ENCODE measurements at places on chromosomes 11 and 22. TPM values are rescaled to one million over a fixed set of nuclear protein-coding genes. Genes with fewer than 3 reads are reported as not detected.

DNA sequence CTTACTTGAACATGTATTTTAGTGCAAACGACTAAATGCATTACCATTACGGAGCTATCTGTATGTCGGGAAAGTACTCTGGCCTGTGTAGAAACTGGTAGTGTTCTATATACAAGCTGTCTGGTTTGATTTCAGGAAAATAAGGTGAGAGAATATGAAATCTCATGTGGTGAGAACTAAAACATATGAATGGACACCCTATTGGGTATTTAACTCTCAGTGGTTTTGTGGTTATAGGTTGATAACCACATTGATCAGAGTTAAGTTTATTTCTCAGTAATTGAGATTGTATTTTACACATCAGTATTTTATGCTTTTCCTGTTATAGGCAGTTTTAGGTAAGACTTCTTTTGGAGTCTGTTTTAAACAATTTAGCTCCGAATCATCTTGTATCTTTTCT lies 10.4 kb downstream of the ANO5 start:
- DNase-seq = no peak

- DNase-seq = peak; percentile 26
Observed at GRCh38 chr22:40348025-40348658, 1.8 kb downstream of the ADSL start.

DNA sequence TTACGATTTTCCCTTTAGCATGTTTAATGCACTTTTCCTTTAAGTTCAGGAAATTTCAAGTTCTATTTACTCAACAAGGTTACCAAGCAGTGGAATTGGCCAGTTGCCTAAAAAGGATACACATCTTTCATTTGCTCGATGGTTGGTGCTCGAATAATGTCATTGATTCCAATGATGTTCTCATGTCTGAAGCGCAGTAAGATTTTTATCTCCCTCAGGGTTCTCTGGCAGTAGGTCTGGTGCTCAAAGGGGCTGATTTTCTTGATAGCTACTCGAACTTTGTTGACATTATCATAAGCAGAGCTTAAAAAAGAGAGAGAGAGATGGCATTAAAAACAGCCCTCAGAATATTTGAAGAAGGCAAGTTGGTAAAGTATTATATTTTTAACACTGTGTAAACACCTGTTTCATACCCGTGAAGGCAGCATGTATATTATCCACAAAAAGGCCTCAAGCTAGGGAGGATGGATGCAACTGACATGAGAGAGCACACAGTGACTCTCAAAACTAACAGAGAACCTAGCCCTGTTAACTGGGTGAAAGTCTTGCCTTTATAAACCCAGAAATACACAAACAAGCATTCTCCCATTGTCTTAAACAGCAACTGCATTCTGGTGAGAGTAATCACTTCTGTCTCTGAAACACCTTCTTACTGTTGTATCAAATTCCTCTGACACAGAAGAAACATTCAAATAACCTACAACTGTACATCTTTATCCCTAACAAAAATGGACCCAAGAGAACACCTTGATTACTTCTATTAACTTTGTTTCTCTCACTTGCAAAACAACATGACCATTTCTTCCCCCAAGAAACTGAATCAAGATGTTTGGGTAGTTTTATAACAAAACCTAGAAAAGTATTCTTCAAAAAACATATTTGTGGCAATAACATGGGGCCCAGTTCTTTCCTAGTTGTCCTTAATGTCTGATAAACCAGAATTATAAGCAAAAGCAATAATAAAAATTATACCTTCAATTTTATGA lies 59.6 kb downstream of the MAPK1 start:
- DNase-seq = no peak

GRCh38 chr11:1340111-1340510 lies 30.7 kb upstream of the TOLLIP start:
- no peak for DNase-seq

DNA sequence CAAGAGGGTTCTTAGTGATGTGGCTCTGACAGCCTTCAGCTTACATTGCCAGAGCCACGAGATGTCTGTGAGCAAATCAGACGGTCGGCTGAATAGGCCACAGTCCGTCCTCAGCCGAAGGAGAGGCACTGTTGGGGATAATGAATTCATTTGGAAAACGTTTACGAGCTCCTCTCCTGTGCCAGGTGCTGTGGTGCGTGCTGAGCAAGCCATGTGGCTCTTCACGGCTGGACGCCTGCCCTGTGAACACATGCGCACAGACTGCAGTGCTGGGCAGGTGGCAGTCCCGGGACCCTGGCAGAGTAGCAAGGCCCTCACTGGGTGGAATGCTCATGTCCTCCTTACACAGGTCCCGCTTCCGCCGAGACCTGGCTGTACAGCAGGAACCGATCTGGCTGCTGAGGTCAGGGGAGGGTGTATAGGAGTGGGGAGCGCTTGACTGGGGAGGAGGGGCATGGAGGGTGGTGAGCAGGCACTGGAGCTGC lies 6.8 kb downstream of the TBC1D22A start:
- no peak for DNase-seq

DNA sequence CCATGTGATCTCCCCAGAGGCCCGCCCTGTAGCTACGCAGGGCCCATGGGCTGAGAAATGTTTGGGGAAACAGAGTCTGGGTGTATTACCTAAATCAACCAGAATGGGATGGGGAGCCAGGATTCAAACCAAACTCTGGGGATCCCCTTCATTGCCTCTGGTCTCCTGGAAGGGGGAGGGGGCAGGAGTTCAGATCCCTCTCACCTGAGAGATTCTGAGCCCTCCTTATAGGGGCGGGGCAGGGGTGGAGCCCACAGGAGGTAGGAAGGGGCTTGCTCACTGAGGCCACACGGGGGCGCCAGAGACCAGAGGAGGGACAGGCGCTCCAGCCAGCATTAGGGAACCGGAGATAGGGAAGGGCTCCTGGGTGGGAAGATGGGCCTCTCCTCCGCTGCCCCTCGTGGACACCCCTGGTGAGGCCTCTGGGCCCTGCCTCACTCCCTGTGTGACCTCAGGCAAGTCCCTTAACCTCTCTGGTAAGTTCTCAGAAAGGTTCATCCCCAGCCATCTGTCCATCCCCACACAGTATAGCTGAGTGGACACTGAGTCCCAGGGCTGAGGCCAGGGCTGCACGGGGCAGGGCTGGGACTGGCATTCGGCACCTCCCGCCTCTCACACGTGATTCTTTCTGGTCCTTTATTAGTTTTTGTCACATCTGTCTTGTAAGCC lies 2.7 kb upstream of the CDC42BPG start:
- DNase-seq = peak; percentile 88

- no peak for DNase-seq
Observed at GRCh38 chr11:57353852-57354251, 15.7 kb downstream of the P2RX3 start.

- peak; percentile 15 for DNase-seq
Observed at GRCh38 chr11:11265994-11266606, 87.0 kb downstream of the CSNK2A3 start.

GRCh38 chr11:129317571-129317970 lies 58.1 kb upstream of the BARX2 start:
- no peak for DNase-seq

- no peak for DNase-seq
Observed at GRCh38 chr11:13143486-13144297, 133.9 kb upstream of the BMAL1 start.

DNA sequence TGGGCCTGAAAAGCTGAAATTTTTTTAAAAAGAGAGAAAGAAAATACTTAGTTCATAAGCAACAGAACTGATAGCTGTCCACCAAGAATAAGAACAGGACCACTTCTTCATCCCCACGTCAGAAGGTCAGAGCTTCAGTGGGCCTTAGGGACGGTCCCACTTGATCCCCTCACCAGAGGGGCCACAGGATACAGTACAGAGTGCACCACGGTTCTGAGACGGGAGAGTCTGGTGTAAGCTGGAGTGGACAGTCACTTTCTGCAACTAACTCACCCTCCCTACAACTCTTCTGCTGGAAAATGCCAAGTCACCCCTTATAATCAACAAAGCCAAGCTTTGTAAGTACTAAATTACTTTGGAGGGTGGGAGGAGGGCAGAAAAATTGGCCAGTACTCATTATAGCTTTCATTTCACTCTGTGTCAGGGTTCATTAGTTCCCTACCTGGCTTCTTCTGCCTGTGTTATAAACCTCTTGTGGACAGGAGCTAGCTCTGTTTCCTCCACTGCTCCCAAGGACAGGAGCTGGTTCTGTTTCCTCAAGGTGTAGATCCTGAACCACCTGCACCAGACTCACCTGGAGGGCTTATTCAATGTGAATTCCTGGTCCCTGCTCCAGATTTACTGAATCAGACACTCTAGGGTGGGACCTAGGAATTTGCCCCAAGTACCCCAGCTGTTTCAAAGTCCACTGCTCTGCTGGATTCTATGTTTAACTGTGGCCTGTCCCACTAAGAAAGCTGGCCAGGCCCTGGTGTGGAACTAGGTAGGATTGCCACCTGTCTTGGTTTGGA lies 39.6 kb downstream of the SCGB1A1 start:
- no peak for DNase-seq

DNA sequence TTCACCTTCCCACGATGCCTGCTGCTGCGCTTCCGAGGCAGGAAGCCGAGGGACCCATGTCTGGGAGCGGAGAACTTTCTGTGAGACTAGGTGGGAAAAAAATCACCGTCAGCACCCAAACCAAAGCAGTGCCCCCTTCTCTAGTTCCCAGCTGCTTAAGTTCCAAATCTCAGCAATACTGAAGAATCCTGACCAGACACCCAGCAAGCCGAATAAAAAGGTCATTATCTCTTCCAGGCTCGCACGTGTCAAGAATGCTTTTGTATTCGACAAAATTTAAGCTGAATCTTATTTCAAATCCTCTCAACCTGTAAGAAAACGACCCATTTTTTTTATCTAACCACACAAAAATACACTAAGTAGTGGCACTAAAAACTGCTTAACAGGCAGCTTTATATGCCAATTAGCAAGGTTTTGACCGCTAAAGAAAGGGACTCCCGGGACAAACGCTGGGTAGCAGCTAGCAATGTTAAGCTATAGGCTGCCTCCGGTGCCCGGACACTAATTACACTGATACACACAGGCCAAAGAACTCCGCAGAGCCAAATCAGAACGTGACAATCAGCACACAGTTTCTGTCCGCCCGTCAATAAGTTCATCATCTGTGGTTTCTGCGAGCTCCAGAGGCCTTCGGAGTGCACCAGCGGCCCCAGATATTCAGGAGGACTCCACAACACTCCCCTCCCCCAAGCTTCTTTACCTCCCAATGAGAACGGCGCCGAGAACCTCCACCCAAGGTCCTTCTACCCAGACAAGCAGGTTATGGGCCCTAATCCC lies 728 bp downstream of the RPL3 start:
- no peak for DNase-seq

- DNase-seq = no peak
Observed at GRCh38 chr11:15278128-15278527, 163.4 kb downstream of the INSC start.

GRCh38 chr11:70072861-70073755 lies 5.0 kb upstream of the ANO1 start:
- DNase-seq = peak; percentile 39

DNA sequence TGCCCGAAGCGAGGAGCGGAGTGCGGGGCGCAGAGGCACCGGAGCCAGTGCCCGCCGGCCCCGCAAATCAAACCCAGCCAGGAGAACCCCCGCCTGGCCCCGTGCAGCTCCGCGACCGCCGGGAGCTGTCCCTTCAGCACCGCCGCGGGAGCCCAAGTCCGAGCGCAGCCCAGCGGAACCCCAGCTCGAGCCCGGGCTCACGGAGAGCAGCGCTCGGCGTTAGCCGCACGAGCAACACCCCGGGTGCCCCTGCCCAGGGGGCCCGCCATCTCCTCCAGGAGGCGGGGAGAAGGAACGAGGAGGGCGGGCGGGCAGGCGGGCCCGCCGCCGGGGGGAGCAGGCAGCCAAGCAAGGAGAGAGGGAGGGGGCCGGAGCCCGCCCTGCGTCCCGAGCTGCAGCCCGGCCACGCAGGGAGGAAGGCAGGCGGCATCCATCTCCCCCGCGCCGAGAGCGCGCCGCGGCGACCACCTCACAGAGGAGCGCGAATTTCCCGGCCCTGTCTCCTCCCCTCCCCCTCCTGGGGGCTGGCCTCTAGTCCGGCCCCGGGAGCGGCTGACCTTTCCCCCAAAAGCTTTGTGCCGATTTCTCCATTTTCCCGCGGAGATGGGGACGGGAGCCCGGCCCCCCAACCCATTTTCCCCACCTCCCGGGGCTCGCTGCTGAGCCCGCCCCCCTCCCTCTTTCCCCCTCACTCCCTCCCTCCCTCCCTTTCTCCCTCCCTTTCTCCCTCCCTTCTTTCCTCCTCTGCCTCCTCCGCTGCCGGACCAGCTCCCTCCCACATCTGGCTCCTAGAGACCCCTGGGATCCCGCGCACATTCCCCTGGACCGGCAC lies 621 bp downstream of the KCNC1 start:
- DNase-seq = peak; percentile 30

GRCh38 chr11:130825561-130825960 lies 90.7 kb downstream of the SNX19 start:
- DNase-seq = no peak

DNA sequence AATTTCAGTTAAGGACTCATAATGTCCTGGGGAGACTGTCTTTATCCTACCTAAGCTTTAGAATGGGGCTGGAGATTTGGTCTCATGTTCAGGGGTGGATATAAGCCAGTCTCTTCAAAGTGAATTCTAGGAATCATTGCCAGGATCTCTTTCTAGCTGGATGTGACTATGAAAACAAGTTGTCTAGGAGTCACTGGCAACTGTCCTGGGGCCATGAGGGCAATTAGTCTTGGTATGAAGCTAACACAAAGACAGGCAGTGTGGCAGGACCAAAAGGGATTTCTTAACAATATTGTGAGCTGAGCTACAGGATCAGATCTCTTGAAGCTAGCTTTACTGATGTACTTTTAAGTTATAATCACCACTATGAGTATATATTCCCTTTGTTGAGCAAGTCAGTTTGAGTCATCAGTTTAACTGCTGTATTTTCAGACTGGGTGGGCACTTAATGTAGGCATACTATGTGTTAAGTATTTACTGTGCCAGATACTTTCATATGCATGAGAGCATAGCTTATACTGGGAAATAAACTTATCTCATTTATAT lies 390.0 kb upstream of the CCDC90B start:
- DNase-seq = no peak

- DNase-seq = peak; percentile 96
Observed at GRCh38 chr11:66970807-66971442, 4.2 kb upstream of the C11orf86 start.

HSPB2 gene
- total RNA-seq = not detected

RAB1B gene
- 55.6 TPM for total RNA-seq

CHCHD10 gene
- 44.3 TPM for total RNA-seq

SCGB2A2 gene
- not detected for total RNA-seq

PLAAT3 gene
- total RNA-seq = 10.3 TPM

FHIP1B gene
- 11.7 TPM for total RNA-seq

NRIP3 gene
- 13.5 TPM for total RNA-seq

CBL gene
- 11.2 TPM for total RNA-seq

ASPHD2 gene
- 0.77 TPM for total RNA-seq

KIF18A gene
- total RNA-seq = 35.1 TPM

ST3GAL4 gene
- total RNA-seq = 22.3 TPM

TRIM6 gene
- 8.5 TPM for total RNA-seq

TBC1D10A gene
- total RNA-seq = 4.6 TPM

PRR33 gene
- total RNA-seq = not detected

DDIAS gene
- 10.9 TPM for total RNA-seq
